ENCODE measurements at places on chromosomes 2 and 18. TPM values are rescaled to one million over a fixed set of nuclear protein-coding genes. Genes with fewer than 3 reads are reported as not detected.

The UGT1A6 gene
- not detected for total RNA-seq

The BMP10 gene
- not detected for total RNA-seq

- H3K27me3 ChIP-seq, result no peaks in the 10 kb centered on the region
- no peaks in the 10 kb centered on the region for H3K36me3 ChIP-seq
- H3K27ac ChIP-seq, result no peak overlapping the region
- H3K4me1 ChIP-seq, result peaks cover 23% of the 10 kb centered on the region
- H3K4me3 ChIP-seq, result no peak overlapping the region
Measured at GRCh38 chr2:85421260-85422071, 3.0 kb downstream of the SH2D6 start.

DNA sequence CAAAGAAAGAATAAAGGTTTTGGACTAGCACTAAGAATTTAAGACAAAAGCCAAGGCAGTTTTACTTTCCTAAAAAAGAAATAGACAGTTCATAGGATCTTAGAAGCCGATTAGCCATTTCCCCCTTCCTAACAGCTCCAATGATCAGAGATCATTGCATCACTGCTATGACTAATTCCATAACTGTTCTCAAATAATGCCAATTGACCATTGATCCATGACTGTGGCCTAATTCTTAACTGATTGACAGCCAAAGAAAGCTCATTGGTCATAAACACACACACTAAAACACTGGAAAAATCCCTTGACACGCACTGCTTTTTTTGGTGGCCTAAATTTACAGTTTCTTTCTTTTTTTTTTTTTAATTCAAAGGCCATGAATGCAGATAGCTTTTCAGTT lies 345.0 kb upstream of the ACVR2A start:
- no peak for DNase-seq
- no peaks in the 10 kb centered on the region for H3K27me3 ChIP-seq
- no peak overlapping the region for H3K27ac ChIP-seq
- H3K4me3 ChIP-seq, result peak overlapping the region; percentile 1
- H3K4me1 ChIP-seq, result peaks cover 16% of the 10 kb centered on the region

- DNase-seq, result no peak
- H3K4me3 ChIP-seq, result no peak overlapping the region
- H3K27ac ChIP-seq, result no peak overlapping the region
- no peaks in the 10 kb centered on the region for H3K4me1 ChIP-seq
- H3K36me3 ChIP-seq, result no peaks in the 10 kb centered on the region
Measured at GRCh38 chr2:66344087-66344663, 90.8 kb upstream of the MEIS1 start.

DNA sequence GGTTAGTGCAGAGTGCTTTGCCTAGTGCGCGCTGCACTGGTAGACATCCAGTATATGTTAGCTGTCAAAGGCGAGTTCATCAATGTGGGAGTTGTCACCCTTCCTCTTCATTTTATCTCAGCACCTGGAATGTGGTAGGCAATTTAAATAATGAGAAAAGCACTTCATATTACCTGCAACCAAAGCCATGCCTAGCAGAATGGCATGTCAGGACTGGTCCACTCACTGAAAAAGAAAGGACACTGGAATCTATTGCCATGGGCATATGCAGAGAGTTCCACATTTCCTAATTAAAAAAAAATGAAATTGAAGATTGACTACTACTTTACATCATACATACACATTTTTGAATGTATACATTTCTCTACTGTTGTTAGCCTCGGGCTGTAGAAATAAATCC lies 139.6 kb downstream of the PAX3 start:
- H3K27me3 ChIP-seq, result no peaks in the 10 kb centered on the region
- no peaks in the 10 kb centered on the region for H3K4me1 ChIP-seq
- H3K4me3 ChIP-seq, result no peak overlapping the region
- no peak overlapping the region for H3K27ac ChIP-seq

The EML6 gene
- 1.3 TPM for total RNA-seq

The RAX gene
- total RNA-seq, result not detected

DNA sequence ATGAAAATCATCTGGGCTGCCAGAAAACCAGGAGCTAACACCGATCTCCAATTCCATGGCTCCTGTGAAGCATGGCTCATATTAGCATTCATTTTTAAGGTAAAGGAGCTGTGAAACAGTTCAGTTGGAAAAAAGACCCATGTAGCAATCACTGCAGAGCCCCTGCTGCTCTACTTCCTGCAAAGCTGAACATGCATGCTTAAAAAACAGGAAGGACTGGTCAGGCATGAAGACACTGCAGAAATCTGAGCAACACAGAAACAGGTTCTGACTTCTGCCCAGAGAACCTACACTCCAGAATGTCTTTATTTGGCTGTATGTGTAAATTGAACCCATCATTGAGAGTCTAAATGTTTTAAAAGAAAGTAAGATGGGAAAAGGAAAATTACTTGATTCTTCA lies 950.6 kb downstream of the DCDC2C start:
- no peaks in the 10 kb centered on the region for H3K36me3 ChIP-seq
- no peaks in the 10 kb centered on the region for H3K4me1 ChIP-seq
- no peak overlapping the region for H3K4me3 ChIP-seq
- H3K27me3 ChIP-seq, result no peaks in the 10 kb centered on the region
- no peak for DNase-seq

The HOXD1 gene
- not detected for total RNA-seq

DNA sequence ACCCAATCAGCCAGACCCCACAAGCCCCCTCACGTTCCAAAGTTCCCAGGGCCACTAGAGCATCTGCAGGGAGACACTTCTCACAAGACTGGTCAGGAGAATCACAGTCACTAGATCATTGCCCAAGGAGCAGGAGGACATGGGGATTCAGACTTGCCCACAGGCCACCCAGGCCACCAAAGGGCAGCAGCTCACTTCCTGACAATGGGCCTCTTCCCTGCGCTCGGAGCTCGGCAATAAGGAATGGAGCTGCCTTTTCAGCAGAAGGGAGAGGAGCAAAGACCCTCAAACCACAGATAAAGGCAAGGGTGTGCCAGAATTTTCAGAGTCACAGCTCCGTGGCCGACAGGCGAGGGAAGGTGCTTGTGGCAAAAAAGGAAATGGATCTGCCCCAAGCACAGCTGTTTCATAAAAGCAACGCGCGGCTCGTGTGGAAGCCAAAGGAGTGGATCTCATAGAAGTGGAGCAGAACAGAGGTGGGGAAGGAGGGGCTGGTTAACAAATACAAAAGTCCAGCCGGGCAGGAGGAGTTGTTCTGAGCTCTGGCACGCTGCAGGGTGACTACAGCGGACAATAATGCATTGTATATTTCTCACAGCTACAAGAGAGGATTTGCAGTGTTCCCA lies 72.1 kb downstream of the EDAR start:
- H3K27me3 ChIP-seq, result no peaks in the 10 kb centered on the region
- no peak for DNase-seq
- H3K4me1 ChIP-seq, result peaks cover 10% of the 10 kb centered on the region
- peaks cover 2% of the 10 kb centered on the region for H3K36me3 ChIP-seq
